Effector CD8-positive, alpha-beta T cell (primary cell): ENCODE measurements at places on chromosomes 5 and 9.
A peak's percentile ranks its signal among the peaks of the same experiment; 100 is the strongest.

- no peak for DNase-seq
Observed at GRCh38 chr9:96721731-96722429, 56.0 kb downstream of the ZNF510 start.

DNA sequence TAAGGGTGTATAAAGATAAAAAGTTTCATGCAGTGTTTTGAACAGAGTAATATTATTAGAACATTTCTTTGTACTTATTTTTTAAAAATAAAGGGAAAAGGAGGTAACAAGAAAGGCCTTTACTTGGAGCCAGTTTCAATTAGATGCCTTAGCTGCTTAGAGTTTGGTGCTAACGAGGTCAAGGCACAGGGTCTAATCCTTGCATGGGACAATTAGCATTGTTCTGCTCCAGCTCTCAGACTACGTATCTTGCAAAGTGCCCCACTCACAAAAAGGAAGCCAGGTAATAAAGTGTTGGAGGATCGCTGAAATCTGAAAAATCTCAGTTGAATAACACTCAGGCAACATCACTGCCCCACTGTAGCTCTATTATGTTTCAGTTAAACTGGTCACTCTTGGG, 2011.3 kb downstream of the EFNA5 start:
- no peak for DNase-seq

- DNase-seq: no peak
Observed at GRCh38 chr9:2599896-2600295, 21.7 kb upstream of the VLDLR start.

DNA sequence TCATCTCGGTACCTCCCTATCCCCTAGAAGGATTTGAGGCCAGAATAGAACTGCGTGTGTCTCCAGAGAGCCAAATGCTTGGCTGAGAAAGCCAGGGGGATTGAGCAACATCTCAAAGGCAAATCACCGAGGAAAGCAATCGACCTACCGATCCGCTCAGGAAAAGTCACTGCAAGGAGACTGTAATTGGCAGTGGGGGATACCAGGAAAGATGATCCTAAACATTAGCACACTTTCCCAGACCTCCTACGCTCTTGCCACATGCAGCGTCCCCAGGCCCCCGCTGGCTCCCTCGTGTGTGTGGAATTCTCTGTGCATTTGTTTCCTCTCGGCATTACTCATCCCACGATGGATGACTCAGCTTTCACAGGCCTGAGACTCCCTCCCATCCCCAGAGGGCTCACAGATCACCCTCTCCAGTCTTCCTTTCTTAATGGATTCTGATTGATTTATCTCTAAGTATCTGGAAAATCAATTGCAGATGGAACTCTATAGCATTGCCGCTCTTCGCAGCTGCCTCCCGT, 82.2 kb upstream of the ICE1 start:
- DNase-seq: no peak

DNA sequence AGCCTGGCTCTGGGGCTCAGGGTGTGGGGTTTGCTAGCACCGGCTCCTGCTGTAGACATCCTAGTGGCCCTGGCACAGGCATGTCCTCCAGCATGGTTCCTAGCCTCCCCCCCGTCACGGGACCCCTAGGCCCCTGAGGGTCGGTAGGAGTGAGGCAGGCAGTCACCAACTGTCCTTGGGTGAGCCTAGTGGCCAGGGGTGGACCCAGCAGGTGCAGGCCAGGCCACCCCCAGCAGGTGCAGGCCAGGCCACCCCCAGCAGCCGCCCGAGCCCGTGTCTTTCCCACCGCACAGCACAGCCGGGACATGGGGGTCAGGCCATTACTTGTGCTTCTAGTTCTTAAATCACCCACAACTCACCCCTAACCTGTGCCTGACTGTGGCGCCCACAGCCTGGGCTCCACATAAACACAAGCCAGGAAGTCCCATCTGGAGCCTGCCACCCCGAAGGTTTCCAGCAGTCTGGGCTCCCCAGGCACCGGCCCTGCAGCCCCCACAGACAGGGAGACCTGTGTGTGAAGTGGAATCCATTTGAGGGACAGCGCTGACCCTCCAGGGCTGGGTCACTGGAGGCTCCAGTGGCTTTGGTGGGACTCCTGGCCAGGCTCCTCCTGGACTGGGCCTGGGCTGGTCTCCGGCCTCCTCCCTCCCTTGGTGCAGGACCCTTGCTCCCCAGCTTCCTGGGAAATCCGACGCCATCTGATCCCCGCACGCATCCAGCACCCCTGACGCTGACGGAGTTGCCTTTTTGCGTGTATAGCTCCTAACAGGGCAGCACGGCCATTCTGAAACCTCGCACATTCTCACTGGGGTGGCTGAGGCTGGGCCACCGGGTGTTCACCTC, 114.1 kb upstream of the LPCAT1 start:
- no peak for DNase-seq

- DNase-seq: no peak
Observed at GRCh38 chr9:37811906-37812476, 11.4 kb downstream of the DCAF10 start.

DNA sequence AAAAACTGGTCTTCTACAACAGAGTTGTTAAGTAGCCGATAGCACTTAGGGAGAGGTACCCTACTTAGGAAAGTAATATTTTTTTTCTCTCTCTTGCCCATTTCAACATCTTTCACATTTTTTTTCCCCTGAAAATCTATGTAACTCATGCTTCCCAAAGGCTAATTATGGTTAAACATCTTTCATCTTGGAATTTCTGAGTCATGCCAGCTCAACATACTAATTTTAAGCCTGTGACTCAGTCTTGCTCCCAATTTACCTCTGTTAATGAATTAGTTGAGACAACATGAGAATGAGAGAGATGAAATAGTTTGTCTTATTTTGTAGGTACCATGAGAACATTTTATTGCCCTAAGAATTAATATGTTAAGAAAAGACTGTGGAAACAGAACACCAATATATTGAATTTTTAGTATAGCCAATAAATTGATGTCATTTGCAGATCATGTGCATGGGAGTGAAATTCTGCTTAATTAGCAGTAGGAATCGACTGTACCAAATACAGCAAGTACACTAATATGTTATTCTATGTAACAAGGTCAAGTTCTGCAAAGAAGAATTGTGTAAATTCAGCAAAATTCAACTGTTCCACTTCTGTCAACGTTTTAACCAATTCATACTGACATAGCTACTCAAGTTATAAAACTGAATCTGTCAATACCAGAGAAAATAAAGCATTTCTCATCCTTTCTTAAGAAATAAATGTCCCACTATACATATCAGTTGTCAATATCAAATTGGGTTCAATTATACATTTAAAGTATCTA, 550.0 kb downstream of the PTPRD start:
- no peak for DNase-seq

GRCh38 chr5:32852535-32852934, 141.4 kb downstream of the NPR3 start:
- DNase-seq: no peak

GRCh38 chr5:44787731-44788130, 21.0 kb upstream of the MRPS30 start:
- DNase-seq: no peak

GRCh38 chr5:3214396-3214795, 381.2 kb upstream of the IRX1 start:
- no peak for DNase-seq

- DNase-seq: no peak
Observed at GRCh38 chr9:83027153-83027891, 35.6 kb downstream of the RASEF start.

- DNase-seq: no peak
Observed at GRCh38 chr5:92017776-92018175, 634.7 kb upstream of the ARRDC3 start.

- no peak for DNase-seq
Observed at GRCh38 chr9:2289263-2289662, 274.1 kb downstream of the SMARCA2 start.

GRCh38 chr9:125241863-125242739, 958 bp upstream of the HSPA5 start:
- DNase-seq: no peak

DNA sequence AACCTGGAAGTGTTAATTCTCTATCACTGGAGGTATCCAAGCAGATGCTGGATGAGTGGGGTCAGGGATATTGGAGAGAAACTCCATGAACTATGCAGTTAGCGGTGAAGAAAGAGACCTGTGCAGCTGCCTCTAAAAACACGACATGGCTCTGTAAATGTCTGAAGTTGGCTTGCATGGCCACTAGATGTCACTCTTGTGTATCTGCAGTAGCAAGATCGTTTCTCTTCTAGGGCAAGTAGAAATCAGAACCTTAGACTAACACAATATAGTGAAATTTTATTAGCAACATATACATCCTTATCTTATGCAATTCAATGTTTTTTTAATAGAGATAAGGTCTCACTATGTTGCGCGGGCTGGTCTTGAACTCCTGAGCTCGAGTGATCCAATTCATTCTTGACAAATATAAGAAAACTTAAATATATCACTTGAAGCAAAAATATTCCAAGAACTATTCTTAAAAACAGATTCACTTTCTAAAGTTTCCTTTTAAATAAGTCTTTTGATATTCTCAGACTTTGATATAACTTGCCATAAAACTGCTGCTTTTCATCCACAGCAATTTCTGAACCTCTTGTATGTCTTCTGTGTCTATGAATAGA, 2.9 kb downstream of the OR2S2 start:
- DNase-seq: peak; percentile 3

- no peak for DNase-seq
Observed at GRCh38 chr5:135212361-135213026, 178.5 kb upstream of the PITX1 start.
